ENCODE measurements at places on chromosomes 2 and 18.

- DNase-seq, result peak; percentile 70
Observed at GRCh38 chr2:201420442-201421113, 30.7 kb downstream of the TRAK2 start.

DNA sequence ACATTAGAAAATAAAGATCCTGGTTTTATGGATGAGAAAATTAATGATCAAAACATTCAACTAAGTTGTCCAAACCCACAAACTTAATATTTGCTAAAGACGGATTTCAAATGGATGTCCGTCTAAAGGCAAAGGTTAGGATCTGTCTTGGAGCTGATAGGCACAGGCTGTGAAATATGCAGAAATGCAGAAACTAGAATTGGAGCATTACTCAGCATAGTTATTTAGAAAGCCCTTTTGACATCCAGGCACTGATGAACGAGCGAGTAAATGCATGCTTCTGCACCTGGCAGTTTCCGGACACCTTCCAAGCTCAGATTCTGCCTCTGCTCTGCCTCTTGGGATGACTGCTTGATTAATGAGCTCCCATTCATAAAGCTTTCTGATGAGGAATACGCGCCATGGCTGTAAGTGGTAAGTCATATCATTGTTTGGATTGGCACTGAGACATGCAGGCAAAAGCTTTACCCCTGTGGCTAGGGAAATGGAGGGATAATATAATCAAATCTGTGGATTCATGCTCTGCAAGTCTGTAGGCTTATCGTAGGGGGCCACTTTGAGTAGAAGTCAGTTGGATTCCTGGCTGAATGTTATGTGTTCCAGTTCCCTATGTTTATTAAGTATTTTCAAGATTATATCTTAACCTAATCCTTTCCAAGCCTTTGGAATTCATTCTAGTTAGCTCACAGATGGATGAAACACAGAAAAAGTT lies 2176.3 kb upstream of the CELF4 start:
- no peak for DNase-seq

GRCh38 chr2:88626171-88627054 lies 851 bp downstream of the EIF2AK3 start:
- peak; percentile 54 for DNase-seq

GRCh38 chr2:10285191-10285555 lies 17.5 kb upstream of the HPCAL1 start:
- no peak for DNase-seq

- no peak for DNase-seq
Observed at GRCh38 chr18:3983351-3983969, 471.6 kb downstream of the DLGAP1 start.

DNA sequence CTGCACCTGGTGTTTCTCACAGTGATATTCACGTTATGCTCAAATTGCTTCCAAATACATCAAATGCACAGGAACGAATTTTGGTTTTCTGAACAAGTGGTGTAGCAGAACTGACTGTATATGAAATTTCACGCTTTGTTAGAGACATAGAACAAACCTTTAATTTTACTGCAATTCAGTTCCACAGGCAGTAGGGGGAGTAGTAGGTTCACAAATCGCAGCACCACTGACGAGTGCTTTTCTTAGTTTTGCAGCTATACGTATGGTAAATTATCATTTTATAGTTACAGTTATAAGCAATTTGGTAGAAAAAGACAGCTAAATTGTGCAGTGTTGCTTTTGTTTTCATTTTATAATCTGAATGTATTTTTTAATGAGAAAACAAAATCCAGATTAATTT lies 113.3 kb downstream of the KIAA1328 start:
- peak; percentile 64 for DNase-seq

GRCh38 chr18:57749604-57749970 lies 53.5 kb downstream of the ATP8B1 start:
- DNase-seq, result no peak

DNA sequence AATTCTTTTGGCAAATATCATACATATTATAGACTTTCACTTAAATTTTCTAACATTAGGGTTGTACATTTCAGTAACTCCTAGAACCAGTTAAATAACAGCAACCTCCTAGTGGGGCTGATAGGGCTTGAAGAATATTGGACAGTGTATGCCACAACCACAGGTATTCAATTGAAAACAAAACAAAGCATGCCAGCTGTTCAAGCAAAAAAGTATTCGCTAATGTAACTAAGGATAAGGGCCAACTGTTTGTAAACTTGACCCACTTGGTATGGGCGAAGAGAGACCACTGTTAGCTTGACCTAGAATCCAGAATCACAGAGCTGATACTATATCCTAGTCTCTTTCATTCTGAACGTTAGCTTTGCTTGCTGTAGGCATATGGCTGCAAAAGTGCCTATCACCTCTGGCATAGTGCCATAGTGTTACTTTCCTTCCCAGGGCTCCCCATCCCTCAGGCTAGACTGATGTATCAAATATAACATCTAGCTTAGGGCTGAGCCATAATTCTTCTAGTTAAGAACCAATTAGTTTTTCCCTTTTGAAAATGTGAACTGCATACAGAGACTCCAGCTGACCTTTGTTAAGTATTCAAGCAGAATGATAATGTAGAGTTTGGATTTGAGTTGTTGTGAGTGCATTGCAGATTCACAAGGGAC lies 458.8 kb upstream of the NRXN1 start:
- DNase-seq, result no peak

DNA sequence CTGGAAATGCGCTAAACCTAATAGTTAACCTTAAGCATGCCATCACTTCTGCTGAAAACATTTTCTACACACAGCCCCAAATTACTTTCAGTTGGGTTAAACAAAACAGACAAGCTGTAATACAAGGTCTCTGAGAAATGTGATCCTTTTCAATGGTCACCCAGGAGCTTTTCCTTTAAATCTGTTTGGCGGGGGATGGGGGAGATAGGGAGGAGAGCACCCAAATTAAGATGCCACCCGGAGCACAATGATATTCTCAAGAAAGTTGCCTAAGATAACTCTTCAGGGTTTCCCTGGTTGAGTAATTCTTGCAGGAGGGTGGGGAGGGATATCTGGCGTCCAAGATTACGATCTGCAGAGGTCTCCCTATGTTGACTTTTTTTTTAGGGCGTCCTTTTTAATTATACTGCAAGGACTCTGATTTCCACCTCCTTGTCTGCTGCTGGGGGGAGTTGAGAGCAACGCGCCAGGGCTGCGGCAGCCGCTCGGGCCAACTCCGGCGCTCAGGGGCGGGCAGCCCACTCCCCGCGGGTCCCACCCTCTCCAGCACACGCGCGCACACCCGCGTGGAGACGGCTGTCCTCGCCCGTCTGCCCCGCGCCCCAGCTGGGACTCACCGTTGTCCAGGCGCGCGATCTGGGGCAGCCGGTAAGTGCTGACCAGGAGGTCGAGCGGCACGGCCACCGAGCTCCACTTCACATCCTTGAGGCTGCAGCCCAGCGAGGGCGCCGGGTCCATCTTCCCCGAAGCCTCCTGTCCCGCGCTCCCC lies 807 bp downstream of the GAREM1 start:
- no peak for DNase-seq

DNA sequence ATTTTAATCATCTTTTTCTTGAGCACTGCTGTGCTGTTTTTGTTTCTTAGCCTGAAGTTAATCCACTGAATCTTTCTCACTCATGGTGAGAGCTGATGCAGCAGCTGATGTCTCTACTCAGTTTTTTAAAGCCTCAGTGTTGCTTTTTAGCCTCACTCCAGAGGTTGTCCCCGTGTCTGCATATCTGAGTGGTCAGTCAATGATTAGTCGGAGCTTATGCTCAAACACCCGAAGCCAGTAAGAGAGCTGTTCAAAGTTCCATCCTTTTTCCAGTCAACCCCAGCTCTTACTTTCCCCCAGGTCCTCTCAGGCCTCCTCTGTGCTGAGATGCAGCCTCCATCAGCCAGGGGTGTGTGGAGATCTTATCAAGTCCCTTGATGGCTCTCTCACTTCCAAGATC lies 81.1 kb downstream of the MBOAT2 start:
- DNase-seq, result no peak

DNA sequence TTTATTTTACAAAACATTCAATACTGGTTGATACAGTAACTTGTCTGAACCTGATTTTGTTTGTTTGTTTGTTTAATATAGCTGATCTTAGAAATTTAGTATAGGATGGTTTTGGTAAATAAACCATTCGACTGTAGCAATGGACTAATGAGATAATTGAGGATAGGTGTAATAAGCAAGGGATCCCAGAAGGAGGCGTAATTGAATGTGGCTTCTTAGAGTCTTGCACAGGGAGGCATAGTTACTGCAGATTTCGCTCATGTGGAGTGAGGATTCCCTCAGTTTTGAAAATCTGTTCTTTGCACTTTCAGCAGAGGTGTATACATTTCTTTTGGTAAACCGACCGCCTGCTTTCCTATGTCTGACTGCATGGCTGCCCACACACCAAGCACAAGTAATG lies 709.6 kb downstream of the SOCS6 start:
- DNase-seq, result no peak

- no peak for DNase-seq
Observed at GRCh38 chr2:102112692-102113665, 29.6 kb upstream of the IL1R1 start.

- DNase-seq, result no peak
Observed at GRCh38 chr2:13050764-13051163, 334.0 kb downstream of the TRIB2 start.

DNA sequence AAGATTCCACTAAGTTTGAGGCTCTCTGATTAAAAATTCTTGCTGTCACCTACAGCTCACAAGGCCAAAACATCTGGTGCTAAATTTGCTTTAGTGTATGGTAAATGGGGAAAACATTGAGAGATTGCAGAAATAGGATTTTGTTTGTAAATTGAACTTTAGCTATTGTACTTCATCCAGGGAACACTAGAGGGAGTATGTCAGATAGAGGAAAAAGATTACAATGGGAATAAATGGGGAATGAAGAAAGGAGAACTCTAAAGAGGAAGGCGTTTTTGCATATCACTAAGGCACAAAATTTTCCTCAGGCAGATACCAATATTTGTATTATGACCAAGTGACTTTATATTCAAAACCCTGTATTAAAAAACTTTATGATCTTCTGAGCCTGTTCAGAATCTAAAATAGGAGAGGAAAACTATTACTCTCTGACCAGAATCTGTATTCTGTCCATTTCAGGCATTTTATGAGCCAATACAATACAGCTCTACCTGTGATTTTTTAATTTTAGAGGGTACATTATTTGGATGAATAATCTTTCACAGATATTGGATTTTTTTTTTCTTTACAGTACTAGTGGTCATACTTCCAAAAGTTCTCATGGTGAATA lies 52.3 kb upstream of the ITGB6 start:
- DNase-seq, result peak; percentile 25

- DNase-seq, result peak; percentile 50
Observed at GRCh38 chr2:199704358-199705238, 146.4 kb downstream of the FTCDNL1 start.

- DNase-seq, result no peak
Observed at GRCh38 chr2:203532957-203533658, 2.0 kb downstream of the RAPH1 start.

DNA sequence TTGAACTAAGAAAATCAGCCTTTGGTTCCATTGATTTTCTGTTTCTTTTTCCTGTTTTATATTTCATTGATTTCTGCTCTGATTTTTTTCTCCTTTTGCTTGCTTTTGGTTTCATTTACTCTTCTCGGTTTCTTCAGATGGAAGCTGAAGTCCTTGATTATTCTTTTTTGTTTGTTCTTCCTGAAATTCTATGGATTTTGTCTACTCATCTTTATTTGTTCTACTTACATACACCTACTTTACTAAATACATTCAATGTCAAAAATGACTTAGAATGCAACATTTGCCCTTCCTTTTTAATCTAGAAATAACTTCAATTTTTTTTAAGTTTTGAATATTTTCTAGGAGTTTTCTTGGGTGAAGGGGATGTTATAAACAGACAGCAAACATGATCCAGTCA lies 612.5 kb downstream of the METTL4 start:
- DNase-seq, result no peak

- no peak for DNase-seq
Observed at GRCh38 chr2:72797740-72798139, 28.1 kb downstream of the EXOC6B start.

DNA sequence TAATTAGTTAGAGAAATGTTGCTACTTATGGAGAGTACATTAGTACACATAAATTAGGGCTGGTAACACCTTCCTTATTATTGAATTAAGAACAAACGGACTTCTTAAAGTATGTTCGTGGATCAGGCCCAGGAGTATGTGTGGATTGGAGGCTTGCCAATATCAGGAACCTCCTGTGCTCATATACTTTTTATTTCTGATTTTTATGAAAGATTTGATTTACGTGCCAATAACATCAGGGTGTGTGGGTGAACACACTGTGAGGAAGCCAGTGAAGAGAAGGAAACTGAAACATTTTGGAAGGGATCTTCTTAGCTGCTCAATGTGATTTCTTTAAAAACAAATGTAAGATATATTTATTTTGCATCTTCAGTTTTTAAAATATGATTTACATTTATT lies 113.0 kb downstream of the EFEMP1 start:
- no peak for DNase-seq

DNA sequence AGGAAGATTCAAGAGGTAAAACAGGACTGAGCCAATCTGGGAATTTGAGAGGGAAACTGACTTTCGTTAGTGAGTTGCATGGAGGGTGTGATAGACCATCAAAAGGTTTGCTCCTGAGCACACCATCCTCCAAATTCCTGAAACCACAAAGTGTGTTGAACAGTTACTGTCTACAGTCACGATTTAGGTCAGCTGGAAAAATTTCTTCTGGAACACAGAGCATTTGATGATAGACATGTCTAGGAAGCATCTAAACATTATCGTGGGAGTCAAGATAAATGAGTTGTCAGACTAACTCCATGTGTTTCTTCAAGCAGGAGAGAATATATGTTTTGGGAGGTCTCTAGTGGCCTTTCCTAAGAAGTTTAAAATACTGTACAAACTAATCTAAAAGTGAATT lies 449.4 kb upstream of the SLC14A2 start:
- no peak for DNase-seq

DNA sequence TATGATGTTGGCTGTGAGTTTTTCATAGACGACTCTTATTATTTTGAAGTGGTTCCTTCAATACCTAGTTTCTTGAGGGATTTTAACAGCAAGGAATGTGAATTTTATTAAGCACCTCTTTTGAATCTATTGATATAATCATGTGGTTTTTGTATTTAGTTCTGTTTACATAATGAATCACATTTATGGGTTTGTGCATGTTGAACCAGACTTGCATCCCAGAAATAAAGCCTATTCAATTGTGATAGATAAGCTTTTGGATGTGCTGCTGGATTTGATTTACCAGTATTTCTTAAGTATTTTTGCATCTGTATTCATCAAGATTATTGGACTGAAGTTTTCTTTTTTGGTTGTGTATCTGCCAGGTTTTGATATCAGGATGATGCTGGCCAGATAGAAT lies 131.6 kb upstream of the SCN7A start:
- no peak for DNase-seq

GRCh38 chr2:120745420-120746111 lies 9.9 kb downstream of the GLI2 start:
- no peak for DNase-seq
